ENCODE measurements at places on chromosomes 5 and 9. TPM values are rescaled to one million over a fixed set of nuclear protein-coding genes. Genes with fewer than 3 reads are reported as not detected.

- no peaks in the 10 kb centered on the region for H3K36me3 ChIP-seq
- no peak overlapping the region for H3K27ac ChIP-seq
- DNase-seq, result no peak
These were observed 421.7 kb downstream of the CDK5RAP2 start for GRCh38 chr9:120158221-120158620.

DNA sequence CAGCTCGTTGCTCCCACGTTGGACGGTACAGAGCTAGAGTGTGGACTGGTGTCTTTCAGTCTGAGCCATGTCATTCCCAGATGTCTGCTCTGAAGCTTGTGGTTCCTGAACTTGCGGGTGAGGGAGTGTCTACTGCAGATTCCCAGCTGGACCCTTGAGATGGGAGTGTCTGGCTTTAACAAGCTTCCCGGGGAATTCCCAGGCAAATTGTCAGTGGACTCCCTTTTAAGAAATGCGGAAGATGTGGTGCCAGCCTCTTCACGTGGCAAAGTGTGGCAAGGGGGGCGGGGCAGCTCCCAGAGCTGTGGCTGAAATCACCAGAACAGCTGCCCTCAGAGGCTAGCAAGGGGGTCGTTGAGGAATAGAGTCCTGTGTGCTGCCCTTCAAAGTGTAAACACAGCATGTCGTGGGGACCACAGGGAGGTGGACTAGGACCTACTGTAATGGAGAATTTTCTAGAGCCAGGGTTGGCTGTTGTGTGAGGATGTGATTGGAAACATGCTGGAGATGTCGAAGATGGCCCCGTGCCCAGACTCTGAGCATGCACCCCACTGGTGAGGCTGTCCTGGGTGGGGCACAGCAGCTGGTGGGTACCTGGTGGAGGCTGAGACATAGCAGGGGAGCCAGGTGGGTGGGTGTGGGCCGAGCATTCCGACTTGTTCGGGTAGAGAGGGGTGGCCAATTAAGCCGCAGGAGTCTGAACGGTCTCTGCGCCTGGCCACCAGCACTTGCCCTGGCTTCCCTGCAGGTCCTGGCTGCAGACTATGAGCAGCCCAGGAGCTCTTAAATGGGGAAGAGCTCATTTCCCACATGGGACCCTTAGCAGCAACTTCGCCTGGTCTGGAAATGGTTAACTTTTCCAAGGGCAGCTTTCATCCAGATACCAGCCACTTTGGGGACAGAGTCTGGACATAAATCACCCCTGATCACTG is 37.4 kb downstream of the PRRX2 start:
- peaks cover 33% of the 10 kb centered on the region for H3K27me3 ChIP-seq
- no peak overlapping the region for H3K27ac ChIP-seq
- H3K4me1 ChIP-seq, result no peaks in the 10 kb centered on the region
- H3K36me3 ChIP-seq, result no peaks in the 10 kb centered on the region
- DNase-seq, result no peak
- H3K4me3 ChIP-seq, result no peak overlapping the region

DNA sequence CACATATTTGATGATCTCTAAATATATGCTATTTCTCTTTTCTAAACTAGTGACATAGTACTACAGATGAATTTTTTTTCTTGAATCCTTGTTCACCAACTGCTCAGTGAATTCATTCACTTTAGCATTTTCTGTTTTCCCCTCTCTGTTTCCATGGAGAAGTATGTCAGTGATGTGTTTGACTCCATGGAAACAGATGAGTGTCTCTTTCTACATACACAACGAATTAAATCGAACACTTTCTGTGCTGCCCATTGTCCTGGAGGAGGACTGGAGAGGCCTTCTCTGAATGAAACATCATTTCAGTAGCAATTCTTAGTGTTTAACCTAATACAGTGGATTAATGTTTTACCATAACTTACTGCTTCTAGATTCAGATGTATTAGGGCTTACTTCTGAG is 9.5 kb downstream of the INVS start:
- H3K27me3 ChIP-seq, result no peaks in the 10 kb centered on the region
- H3K36me3 ChIP-seq, result peaks cover 9% of the 10 kb centered on the region
- H3K4me1 ChIP-seq, result no peaks in the 10 kb centered on the region
- DNase-seq, result no peak
- H3K27ac ChIP-seq, result no peak overlapping the region

- no peaks in the 10 kb centered on the region for H3K36me3 ChIP-seq
- no peak overlapping the region for H3K27ac ChIP-seq
- no peak overlapping the region for H3K4me3 ChIP-seq
- peaks cover 1% of the 10 kb centered on the region for H3K4me1 ChIP-seq
- H3K27me3 ChIP-seq, result no peaks in the 10 kb centered on the region
- no peak for DNase-seq
These were observed 20.4 kb downstream of the FBXO10 start for GRCh38 chr9:37555786-37556185.

DNA sequence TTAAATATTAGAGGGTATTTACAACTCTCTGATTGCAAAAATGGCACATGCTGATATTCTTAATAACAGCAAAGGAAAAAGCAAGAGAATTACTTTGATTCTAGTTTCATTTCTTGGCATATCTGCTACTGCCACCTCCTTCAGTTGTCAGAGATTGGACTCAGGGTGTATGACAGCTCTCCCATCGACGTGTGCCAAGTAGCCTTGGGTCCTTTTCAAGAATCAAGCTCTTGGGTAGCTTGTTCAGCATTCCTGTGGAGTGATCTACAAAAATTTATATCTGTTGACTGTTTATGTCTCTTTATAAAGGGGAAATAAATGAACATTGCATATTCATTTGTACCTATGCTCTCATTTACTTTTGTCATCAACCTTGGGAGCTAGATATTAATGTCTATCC is 315.6 kb downstream of the PRR16 start:
- no peak overlapping the region for H3K4me3 ChIP-seq
- no peaks in the 10 kb centered on the region for H3K27me3 ChIP-seq
- H3K27ac ChIP-seq, result no peak overlapping the region
- H3K36me3 ChIP-seq, result no peaks in the 10 kb centered on the region
- DNase-seq, result no peak
- no peaks in the 10 kb centered on the region for H3K4me1 ChIP-seq

DNA sequence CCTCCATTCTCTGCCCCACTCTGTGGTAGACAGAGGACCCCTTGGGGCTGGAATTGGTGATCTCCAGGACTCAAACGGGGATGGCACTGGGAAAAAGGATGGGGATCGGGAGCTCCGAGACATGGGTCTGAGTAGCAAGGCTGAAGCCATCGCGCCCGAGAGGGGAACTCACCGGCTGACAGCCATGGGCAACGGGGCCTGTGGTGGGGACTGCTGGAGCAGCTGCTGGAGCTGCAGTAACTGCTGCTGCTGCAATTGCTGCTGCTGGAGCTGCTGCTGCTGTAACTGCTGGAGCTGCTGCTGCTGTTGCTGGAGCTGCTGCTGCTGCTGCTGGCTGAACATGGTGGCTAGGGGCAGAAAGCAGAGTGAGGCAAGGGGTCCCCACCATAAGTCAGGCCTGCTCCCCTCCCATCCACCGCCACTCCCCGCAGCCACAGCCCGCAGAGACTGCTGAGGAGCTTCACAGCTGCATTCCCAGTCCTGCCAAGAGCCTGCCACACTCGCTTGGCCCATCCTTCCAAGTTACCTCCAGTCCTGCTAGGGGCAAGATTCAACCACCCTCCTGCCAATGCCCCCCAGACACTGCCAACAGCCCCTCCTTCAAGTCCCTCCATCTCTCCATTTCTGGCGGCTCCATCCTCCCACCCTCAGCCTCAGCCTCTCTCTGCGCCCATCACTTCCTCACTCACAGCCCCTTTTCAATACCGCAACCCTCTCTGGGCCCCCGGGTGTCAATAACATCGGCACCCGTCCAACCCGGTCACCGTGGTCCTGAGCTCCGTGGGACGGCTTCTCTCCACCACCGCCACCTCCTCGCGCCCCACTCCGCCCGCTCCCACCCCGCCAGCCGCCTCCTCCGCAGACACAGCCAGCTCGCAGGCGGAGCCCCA is 611 bp downstream of the CIZ1 start:
- H3K27ac ChIP-seq, result peak overlapping the region; percentile 93
- peaks cover 14% of the 10 kb centered on the region for H3K36me3 ChIP-seq
- H3K27me3 ChIP-seq, result no peaks in the 10 kb centered on the region
- DNase-seq, result peak; percentile 56

- DNase-seq, result no peak
- no peaks in the 10 kb centered on the region for H3K36me3 ChIP-seq
- H3K27me3 ChIP-seq, result peaks cover 3% of the 10 kb centered on the region
- no peak overlapping the region for H3K27ac ChIP-seq
- no peak overlapping the region for H3K4me3 ChIP-seq
These were observed 202.4 kb downstream of the DAB2IP start for GRCh38 chr9:121853617-121854395.

GRCh38 chr9:77839459-77840140 is 191.5 kb upstream of the GNA14 start:
- H3K4me3 ChIP-seq, result no peak overlapping the region
- no peaks in the 10 kb centered on the region for H3K36me3 ChIP-seq
- H3K27me3 ChIP-seq, result peaks cover 2% of the 10 kb centered on the region
- DNase-seq, result no peak

DNA sequence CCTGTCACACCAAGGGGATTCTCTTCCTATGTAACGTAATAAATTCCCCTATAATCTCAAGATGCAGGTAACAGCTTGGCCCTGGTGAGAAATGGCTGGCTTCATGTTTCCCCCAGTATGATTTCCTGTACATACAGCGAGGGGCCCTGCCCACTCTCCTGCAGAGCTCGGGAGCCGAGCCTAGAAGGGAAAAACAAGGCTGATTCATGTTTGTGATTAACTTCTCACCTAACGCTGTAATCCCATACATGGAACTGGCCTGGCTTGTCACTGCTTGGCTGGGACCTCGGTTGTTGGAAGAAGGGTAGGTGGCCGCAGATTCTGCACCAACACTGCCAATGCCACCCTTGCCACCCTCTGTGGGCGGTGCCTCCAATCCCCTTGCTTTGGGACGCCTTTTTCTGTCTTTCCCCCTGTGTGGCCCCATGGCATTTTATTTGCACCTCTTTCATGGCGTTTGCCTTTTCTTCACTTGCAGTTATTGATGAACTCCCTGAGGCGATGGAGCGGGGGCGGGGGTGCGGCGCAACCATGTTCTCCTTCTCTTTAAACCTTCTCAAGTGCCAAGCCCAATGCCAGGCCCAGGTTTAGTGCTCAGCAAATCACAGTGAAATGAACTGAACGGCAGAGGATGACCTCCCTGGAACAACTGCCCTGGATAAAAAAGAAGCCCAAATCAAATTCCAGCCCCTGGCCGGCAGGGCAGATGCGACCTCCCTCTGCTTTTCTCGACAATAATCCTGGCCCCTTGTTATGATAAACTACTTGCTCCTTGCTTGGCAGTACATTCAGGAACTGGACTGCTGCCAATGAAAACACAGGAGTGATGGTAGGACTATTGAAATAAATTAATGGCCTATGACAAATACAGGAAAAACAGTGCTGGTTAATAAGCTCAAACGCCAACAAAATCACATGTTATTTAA is 108.1 kb downstream of the TMEM174 start:
- no peak overlapping the region for H3K27ac ChIP-seq
- no peaks in the 10 kb centered on the region for H3K36me3 ChIP-seq
- no peak overlapping the region for H3K4me3 ChIP-seq
- DNase-seq, result no peak
- peaks cover 45% of the 10 kb centered on the region for H3K27me3 ChIP-seq

DNA sequence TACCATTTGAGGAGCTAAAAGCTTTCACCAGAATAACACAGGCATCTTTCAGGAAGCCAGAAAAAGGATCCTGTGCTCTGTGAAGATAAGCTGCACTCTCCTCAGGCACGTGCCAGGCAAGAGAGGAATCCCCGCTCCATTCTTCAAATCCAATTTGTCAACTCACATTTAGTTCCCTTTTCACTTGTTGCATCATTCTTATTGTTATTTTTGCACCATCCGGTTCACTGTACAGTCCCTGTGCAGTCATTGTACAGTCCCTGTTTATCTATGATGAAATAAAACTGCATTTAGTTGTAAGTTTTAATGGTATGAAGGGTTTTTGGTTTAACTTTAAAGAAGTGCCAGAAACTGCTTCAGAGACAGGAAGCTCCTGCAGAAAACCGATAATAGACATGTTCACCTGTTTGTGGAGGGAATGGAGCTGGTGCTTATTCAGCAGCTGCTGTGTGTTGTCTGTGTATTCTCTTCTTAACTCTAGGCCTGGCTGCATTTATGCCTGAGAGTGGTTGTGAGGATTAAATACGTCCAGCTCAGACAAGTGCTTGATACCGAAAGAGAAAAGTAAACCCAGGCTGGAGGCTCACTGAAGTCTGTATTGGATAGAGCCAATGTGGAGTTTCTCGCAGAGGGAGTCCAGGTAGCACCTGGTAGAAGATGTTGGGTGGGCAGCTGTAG is 22.4 kb downstream of the IFNW1 start:
- peaks cover 30% of the 10 kb centered on the region for H3K27me3 ChIP-seq
- no peak for DNase-seq
- no peak overlapping the region for H3K27ac ChIP-seq
- H3K4me1 ChIP-seq, result peaks cover 10% of the 10 kb centered on the region

DNA sequence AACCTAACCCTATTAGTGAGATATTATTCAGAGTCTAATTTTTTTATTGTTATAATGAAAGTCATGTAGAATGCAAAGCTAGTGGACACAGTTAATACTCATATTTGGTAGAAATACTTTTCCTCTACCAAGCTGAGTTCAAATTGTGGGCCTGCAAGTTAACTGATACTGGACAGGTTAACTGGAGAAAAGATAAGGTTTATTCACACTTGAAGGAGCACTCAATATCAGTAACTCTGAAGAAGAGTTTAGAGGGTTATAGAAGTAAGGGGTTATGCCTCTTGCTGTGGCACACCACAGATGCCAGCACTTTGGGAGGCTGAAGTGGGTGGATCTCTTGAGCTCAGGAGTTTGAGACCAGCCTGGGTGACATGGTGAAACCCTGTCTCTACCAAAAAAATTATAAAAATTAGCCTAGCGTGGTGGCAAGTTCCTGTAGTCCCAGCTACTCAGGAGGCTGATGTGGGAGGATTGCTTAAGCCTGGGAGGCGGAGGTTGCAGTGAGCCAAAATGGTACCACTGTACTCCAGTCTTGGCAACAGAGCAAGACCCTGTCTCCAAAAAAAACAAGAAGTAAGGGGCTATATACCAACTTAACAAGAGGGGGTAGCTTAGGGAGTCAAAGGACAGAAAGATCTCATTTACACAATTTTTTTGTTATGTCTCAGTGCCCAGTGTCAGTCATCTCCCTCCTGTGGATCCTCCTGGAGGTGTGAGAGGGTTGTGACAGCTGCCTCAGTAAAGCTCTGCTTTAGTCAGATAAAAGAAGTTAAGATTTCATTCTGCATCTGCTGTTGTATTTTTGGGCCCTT is 121.2 kb upstream of the GRHPR start:
- peaks cover 53% of the 10 kb centered on the region for H3K4me1 ChIP-seq
- peaks cover 22% of the 10 kb centered on the region for H3K36me3 ChIP-seq
- H3K27ac ChIP-seq, result peak overlapping the region; percentile 86
- peak overlapping the region; percentile 38 for H3K4me3 ChIP-seq
- H3K27me3 ChIP-seq, result no peaks in the 10 kb centered on the region

GRM6 gene
- not detected for total RNA-seq

CYFIP2 gene
- total RNA-seq, result 438 TPM

SPATA31C1 gene
- total RNA-seq, result not detected

RNF183 gene
- not detected for total RNA-seq

ZNF366 gene
- not detected for total RNA-seq

SEMA4D gene
- total RNA-seq, result 408 TPM

IRX1 gene
- not detected for total RNA-seq

PDE6A gene
- total RNA-seq, result not detected

NRARP gene
- 4.5 TPM for total RNA-seq
